ENCODE measurements at places on chromosomes 2 and 18.

DNA sequence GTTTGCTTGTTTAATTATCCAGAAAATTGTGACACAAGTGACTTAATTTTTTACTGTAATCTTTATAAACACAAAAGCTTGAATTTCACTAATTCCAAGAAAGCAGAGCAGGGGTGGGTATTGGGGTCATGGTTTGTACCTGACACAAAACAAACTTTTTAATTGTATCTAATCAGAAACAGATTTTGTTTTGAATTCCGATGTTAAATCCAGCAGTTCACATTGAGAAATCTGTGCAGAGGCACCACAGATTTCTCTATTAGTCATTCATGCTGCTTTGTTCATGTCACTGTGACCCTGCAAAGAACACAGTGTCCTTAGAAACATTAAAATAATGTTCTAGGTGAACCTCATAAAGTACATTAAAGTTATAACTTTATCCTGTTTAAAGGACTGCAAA lies 443.4 kb downstream of the NYAP2 start:
- DNase-seq = no peak

DNA sequence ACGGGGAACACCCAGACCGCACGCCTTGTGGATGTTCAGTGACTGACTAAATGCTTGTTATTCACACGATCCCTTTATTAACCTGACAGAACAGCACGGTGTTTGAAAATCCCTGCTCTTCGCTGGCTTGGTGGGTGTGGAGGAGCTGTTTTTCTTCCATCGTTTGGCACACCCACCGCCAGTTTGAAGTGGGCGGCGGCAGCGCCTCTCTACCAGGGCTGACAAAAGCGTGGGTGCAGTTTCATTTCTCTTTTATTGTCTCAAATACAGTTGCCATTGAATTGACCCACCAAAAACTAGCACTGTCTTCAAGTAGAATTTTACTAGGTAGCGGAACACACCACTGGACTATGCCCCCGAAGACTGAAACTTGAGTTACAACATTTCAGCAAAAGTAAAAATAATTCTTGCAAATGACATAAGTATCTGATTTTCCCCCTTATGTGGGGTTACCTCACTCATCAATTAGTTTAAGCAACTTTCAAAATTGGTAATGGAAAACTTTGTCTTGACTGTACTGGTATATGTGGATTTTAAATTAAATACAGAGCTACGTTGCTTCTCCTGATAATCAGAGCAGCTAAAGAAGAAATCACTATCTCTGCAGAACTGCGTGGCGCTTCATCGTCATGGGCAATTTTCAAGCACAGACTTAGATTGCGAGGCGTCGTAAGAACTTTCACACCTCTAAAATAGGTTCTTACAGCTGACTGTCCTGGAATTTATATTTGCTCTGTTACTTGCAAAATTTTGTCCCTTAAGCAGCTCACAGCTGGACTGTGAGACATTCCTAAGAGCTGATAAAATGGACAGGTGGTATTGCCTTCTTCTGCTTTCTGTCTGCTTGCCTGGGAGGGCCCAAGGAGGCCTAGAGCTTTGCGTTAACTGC lies 60.9 kb downstream of the LDLRAD4 start:
- no peak for DNase-seq

- no peak for DNase-seq
Measured at GRCh38 chr2:162888652-162889051, 50.1 kb upstream of the KCNH7 start.

DNA sequence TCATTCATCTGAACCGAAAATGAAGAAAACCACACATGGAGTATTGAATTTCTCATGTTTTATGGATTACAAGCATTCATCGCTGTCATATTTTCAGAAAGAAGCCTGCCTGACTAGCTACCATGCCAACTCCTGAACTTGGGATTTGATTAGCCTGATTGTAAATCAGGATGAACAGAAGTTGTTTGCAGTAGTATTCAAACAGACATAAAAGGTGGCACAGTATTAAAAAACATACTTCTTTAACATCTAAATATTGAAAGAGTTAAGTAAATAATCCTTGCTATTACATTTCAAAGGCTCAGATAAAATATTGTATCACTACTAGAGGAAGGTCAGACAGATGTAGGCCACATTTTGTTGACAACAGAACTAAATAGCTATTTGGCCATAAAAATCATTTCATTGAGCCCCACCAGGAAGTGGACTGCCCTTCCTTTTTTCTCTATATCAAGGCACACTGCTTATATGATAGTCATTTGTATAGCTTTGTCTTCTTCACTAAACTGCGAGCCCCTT lies 21.6 kb downstream of the SLC38A11 start:
- no peak for DNase-seq

GRCh38 chr2:238456970-238457926 lies 30.5 kb downstream of the ASB1 start:
- DNase-seq = no peak

- DNase-seq = no peak
Measured at GRCh38 chr2:68390586-68390985, 25.5 kb downstream of the PLEK start.

DNA sequence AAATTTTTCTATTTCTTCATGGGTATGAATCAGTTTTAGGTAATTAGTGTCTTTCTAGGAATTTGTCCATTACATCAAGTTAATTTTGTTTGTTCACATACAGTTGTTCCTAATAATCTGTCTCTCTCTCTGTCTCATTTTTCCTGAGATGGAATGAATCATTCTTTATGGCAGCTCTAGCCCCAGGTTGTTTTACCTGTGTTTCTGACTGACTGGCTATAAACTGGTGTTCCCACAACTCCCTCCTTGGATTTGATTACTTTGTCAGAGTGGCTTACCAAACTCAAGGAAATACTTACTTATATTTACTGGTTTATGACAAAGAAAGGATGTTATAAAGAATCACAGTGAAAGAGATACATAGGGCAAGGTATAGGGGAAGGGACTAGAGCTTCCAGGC lies 15.1 kb downstream of the ADNP2 start:
- no peak for DNase-seq

GRCh38 chr2:567865-568638 lies 109.2 kb downstream of the TMEM18 start:
- no peak for DNase-seq

GRCh38 chr2:173076581-173077345 lies 1.1 kb downstream of the MAP3K20 start:
- DNase-seq = no peak

GRCh38 chr2:106085181-106085940 lies 108.7 kb downstream of the UXS1 start:
- no peak for DNase-seq

DNA sequence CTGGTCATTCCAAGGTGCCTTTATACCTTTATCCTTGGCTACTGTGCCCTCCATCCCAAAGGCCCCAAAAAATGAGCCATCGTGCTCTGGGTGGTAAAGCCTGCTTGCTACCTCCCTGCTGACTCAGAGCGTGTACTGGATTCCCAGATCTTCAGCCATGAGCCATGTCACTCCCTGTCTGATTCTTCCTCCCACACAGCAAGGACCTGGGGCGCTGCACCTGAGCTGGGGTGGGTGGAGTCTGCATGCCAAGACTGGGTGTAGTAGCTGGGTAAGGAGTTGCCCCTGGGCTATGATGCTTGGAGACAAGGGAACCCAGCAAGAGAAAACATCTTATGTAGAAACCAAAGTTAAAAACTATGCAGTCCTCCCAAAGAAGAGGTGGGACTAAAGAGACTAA lies 37.2 kb upstream of the APCDD1 start:
- DNase-seq = no peak

DNA sequence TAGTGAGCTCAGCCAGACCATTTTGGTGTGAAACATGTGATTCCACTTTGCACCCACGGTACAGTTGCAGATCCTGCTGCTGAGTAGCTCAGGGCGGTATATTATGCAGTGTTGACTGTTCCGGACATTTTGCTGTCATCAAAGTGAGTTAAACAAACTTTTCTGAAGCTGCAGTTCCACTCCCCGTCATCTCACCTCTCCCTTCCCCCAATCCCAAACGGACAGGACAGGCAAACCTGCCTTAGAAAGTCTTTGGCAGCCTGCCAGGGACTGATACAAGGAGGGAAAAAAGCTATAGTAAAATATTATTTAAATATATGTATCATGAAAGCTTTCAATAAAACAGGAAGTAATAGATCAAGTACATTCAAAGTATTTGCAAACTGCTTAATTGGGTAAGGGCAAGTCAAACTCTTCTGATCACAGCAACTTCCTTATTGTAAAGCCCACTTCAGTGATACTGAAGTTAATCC lies 35.5 kb upstream of the SP5 start:
- DNase-seq = no peak

GRCh38 chr2:106108791-106109190 lies 85.3 kb downstream of the UXS1 start:
- no peak for DNase-seq

- no peak for DNase-seq
Measured at GRCh38 chr18:24721388-24721787, 261.0 kb downstream of the HRH4 start.

- DNase-seq = no peak
Measured at GRCh38 chr18:45104049-45104395, 423.3 kb downstream of the SETBP1 start.

DNA sequence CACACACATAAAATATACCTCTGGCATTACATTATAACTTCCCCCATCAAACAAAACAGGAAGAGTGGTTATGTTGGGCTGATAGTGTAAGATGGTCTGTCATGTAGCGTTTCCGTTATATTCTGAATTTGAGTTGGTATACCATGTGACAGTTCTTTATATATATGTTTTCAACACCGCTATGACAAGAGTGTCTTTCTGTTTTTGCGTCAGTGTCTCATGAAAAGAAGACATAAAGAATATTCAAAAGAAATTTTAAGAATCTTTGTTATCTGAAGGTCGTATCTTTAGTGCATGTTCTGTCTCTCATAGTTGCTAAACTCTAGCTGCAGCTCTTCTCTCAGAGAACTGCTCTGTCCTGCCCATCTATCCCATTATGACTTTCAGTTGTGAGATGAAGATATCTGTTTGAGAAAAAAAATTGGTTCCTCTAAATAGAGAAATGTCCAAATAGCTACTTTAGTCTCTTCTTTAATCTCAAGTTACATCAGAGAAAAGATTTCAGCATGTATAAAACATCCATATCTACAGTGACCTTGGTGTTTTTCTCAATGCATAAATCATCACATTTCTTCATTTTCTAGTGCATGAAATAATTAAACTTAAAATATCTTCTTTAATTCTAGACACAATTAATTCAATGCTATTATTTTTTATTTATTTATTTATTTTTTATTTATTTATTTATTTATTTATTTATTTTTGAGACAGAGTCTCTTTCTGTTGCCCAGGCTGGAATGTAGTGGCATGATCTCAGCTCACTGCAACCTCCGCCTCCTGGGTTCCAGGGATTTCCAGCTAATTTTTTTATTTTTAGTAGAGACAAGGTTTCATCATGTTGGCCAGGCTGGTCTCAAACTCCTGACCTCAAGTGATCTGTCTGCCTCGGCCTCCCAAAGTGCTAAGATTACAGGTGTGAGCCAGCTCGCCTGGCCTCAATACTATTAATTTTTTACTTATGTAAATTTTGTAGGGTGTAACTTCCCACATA lies 24.3 kb upstream of the PSME4 start:
- no peak for DNase-seq

GRCh38 chr2:223068071-223068470 lies 16.1 kb downstream of the KCNE4 start:
- no peak for DNase-seq

GRCh38 chr2:195202163-195202845 lies 454.7 kb upstream of the SLC39A10 start:
- DNase-seq = no peak

DNA sequence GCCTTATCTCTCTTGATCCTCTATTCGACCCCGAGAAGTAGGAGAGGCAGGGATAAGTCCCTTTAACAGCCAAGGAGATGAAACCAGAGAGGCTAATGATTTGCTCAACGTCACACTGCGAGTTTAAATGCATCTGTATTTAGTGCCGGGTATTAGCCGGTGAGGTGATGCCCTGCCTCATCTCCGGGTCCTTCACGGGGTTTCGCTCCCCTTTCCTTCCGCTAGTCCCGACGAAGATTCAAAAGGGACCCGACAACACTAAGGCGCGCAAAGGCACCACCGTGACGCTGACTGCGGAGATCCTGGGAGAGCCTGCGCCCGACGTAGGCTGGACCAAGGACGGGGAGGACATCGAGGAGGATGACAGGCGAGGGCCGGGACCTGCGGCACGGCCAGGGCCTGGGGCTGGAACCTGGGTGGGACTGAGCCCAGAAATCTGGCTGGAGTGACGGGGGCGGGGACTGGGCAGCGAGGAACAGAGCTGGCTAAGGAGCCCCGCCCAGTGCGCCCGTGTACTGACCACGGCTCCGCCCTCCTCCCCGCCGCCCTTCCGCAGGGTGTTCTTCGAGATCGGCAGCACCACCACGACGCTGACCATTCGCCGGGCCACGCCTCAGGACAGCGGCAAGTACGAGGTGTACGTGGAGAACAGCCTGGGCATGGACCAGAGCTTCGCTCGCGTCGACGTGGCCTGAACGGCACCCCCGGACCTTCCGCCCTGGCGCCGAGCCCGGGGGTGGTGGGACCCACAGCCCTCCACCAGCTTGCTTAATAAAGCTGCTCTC lies 1.0 kb upstream of the GMPPA start:
- no peak for DNase-seq

GRCh38 chr2:216424274-216424673 lies 12.0 kb downstream of the SMARCAL1 start:
- no peak for DNase-seq

DNA sequence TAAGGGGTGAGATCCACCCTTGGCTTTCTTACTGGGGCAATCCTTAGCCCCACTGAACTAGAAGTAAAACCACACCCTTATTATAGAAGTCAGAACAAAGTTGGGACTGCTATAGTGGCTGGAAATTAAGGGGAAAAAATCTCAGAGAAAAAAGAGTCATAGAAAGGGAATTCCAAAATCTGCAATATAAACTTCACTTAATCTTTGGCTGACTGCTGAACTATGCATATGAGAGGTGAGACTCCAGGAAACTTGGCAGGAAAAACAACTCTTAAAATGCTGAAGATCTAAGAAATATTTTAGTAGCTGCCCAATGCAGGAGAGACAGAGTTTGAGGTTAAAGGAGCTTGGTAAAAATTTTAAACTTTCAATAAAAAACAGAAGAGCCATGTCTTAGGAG lies 201.8 kb upstream of the FN1 start:
- DNase-seq = no peak

- no peak for DNase-seq
Measured at GRCh38 chr18:40096675-40097074, 1858.4 kb upstream of the PIK3C3 start.

DNA sequence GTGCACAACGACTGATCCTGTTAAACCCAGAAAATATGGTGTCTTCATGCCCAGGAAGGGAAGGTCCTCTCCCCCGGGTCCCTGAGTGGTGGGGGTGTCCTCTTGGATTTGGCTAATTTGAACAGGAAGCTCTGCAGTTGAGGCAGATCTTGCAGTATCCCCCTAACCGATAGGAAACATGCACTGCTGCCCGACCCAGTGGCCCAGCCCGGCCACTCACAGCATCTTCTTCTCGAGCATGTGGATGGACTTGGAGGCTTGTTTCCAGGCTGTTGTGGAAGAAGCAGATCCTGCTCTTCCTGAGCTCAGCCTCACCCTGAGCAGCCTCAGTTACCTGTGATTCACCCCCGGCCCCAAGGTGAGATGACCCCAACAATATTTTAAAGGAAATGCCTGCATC lies 46.4 kb upstream of the ASB1 start:
- DNase-seq = no peak
